ENCODE measurements at places on chromosomes 7 and 10. TPM values are rescaled to one million over a fixed set of nuclear protein-coding genes. Genes with fewer than 3 reads are reported as not detected.

SLC13A1 gene
- not detected for polyA plus RNA-seq

GPR85 gene
- 1.8 TPM for polyA plus RNA-seq

PARD3 gene
- polyA plus RNA-seq: 4.8 TPM

GAD2 gene
- not detected for polyA plus RNA-seq

MYOF gene
- polyA plus RNA-seq: 1.5 TPM

Data from spleen (tissue), 13 donors.